ENCODE measurements at places on chromosomes 12 and 14. TPM values are rescaled to one million over a fixed set of nuclear protein-coding genes. Genes with fewer than 3 reads are reported as not detected.

ZNF84 gene
- 12.4 TPM for polyA plus RNA-seq

SOCS2 gene
- polyA plus RNA-seq: 14.8 TPM

LYZ gene
- polyA plus RNA-seq: 29.4 TPM

CCDC38 gene
- polyA plus RNA-seq: not detected

HELB gene
- polyA plus RNA-seq: 0.77 TPM

BMP4 gene
- 1.9 TPM for polyA plus RNA-seq

KCNC2 gene
- 0.08 TPM for polyA plus RNA-seq

ACOT6 gene
- not detected for polyA plus RNA-seq

ADIPOR2 gene
- polyA plus RNA-seq: 21.6 TPM

COA8 gene
- polyA plus RNA-seq: 31.7 TPM

CCND2 gene
- polyA plus RNA-seq: 9.1 TPM

FAM222A gene
- polyA plus RNA-seq: 5.6 TPM

OR6C4 gene
- not detected for polyA plus RNA-seq

GRCh38 chr12:8912914-8913313 is 1.4 kb upstream of the PHC1 start:
- peak; percentile 13 for DNase-seq

DNA sequence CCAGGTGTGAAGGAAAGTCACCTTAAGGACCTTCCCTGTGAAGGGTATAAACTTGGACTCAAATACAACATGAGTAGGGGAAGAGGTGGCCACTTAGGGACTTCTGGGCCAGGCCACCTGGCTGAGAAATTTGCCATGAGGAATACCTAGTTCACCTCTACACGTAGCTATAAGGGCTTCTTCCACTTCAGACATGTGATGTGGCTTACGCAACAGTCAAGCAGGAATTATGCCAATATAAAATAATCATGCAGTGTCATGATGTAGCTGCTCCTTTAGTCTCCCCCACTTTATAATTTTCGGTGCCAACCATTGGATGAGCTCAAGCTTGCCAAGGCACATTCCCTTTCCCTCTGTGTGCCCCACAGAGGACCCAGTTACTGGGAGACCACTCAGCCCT is 166.6 kb upstream of the BCL2L14 start:
- DNase-seq: no peak

GRCh38 chr14:71533390-71533789 is 398.8 kb upstream of the RGS6 start:
- no peak for DNase-seq

GRCh38 chr12:130675791-130676190 is 40.3 kb downstream of the RIMBP2 start:
- DNase-seq: no peak

GRCh38 chr12:12467264-12467663 is 95.4 kb downstream of the DUSP16 start:
- DNase-seq: no peak

GRCh38 chr12:48764521-48764920 is 24.4 kb downstream of the ADCY6 start:
- DNase-seq: no peak

- no peak for DNase-seq
Measured at GRCh38 chr14:26380637-26381036, 217.2 kb downstream of the NOVA1 start.

DNA sequence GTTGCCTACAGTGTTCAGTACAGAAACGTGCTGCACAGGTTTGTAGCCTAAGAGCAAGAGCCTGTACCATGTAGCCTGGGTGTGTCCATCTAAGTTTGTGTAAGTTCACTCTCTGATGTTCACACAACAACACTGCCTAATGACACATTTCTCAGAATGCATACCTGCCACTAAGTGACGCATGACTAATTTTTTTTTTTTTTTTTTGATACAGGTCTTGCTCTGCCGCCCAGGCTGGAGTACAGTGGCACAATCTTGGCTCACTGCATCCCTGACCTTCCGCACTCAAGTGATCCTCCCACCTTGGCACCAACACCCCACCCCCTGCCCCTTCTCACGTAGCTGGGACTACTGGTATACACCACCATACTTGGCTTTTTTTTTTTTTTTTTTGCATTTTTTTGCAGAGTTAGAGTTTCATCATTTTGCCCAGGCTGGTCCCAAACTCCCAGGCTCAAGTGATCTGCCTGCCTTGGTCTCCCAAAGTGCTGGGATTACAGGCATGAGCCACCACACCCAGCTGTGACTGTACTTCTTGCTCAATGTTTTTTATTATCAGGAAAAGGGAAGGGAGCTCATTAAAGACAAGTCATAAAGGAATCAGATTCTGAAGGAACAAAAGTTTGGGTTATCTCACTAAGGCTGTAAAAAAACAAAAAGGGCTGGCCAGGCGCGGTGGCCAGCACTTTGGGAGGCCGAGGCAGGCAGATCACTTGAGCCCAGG is 10.0 kb upstream of the CDC42BPB start:
- DNase-seq: no peak

DNA sequence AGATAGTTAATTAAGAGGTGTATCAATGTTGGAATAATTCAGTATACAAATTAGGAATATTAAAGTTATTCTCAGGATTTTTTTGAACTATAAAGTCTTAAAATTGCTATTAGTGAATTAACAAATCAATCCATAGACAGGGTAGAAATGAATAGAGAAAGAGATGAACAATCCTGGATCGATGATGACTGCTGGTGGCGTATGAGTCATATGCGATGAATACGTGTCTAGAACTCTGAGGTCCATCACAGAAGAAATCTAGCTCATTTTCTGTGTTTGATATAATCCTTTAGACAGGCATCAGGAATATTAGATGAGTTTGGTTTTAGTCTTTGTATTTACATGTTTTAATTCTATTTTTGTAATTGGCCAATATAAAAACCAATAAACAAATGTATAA is 85.4 kb upstream of the RTL1 start:
- no peak for DNase-seq

- no peak for DNase-seq
Measured at GRCh38 chr12:2614341-2614740, 180.4 kb upstream of the FKBP4 start.

DNA sequence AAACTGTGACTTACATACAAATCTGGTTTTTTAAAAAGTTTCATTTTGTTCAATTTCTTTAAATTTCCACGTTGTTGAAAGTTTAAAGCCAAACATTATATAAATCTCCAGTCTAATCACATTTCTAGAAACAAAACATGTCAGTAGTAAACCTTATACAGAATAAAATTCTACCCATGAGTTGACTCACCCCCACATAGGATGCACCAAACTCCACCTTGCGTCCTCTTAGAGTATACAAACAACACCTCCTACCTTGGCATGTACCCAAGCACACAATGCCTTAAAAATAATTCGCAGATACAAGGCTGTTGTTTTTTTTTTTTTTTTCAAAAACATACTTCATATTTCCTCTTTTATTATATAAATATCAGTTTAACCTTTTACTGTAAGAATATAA is 3.3 kb downstream of the FBXL14 start:
- DNase-seq: no peak

- no peak for DNase-seq
Measured at GRCh38 chr12:117144599-117144998, 45.4 kb upstream of the TESC start.

- no peak for DNase-seq
Measured at GRCh38 chr14:49287004-49287403, 299.2 kb downstream of the RPS29 start.

DNA sequence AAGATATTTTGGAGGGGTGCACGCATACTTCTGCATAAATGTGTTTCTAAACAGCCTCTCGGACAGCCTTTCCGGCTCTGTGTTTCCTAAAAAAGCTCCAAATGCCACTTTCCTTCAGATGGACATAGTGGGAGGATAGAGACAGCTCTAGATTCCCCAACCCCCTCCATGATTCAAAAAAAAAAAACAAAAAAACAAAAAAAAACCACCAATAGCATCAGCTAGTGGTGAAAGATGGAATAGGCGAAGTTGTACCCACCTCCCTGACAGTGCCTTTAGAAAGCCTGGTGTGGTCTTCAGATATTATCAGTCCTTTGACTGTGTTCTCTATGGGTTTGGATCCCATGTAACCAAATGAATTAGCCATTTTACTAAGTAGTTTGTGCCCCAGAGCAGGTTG is 94.1 kb downstream of the PHETA1 start:
- DNase-seq: no peak

DNA sequence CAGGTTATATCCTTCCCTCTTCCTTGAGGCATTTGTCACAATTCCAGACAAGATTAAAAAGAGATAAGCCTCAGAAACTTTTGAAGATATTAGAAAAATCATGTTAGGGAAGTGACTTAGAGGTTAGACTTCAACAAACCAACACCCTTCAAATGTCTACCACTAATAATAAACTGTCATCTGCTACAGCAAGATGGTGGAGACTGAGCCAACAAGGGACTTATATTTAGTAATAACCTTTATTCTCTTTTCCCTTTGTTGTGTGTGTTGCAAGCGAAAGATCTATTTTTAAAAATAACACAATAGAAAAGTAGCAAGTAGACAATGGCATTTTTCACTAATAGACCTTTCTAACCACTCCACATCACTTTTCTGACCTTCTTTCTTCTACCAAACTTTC is 28.6 kb downstream of the PRICKLE1 start:
- no peak for DNase-seq

DNA sequence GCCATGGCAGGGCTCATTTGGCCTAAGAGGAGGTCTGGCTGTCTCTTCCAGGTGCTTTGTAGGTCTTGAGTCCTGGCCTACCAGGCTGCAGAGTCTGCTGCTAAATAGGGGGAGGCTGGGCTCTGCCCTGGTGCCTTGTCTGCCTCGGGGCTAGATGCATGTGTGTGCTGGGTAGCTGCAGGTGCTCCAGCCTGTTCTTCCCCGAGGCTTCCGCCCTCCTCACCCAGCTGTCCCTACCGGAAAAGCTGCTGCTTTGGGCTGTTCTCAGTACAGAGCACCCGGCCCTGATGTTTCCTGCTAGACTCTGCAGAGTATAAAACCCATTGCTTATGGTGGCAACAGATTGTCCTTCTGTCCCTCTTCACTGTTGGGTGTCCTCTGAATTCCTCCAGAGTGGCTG is 37.7 kb downstream of the RAB35 start:
- no peak for DNase-seq

DNA sequence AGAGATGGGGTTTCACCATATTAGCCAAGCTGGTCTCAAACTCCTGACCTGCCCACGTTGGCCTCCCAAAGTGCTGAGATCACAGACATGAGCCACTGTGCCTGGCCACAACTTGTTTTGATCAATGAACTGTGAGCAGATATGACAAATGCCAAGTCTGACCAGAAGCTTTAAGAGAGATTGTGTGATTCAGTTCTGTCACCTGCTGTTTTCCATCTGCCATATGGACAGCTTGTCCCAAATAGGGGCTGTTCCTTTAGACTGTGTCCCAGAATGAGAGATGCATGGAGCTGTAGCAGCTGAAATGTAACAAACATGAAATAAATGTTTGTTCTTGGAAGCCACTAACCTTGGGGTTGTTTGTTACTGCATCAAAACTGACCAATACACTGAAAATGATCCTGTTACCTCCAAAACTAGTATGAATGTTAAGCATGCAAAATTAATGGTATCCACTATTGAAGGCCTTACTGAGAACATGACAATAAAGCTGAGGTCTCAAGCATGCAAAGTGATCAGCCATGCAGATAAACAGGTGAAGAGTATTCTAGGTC is 65.9 kb upstream of the MED13L start:
- no peak for DNase-seq

DNA sequence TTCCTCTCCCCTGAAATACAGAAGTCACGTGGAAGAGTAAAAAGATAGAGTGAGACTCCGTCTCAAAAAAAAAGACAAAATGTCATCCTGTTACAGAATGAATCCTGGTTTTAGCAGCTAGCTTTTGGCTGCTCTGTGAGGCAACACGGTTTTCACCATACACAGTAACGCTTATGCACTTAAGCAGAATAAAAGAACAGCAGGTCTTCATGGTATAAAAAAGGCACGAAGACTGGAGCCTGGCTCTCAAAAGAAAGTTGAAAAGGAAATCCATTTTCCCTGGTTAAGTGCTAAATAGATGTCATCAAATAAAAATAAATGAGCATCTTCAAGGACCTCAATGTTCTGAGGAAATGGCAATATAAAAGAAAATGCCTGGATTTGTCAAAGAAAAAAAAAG is 444.1 kb downstream of the IPO8 start:
- no peak for DNase-seq

GRCh38 chr14:64790478-64790877 is 86.3 kb downstream of the PLEKHG3 start:
- DNase-seq: no peak

DNA sequence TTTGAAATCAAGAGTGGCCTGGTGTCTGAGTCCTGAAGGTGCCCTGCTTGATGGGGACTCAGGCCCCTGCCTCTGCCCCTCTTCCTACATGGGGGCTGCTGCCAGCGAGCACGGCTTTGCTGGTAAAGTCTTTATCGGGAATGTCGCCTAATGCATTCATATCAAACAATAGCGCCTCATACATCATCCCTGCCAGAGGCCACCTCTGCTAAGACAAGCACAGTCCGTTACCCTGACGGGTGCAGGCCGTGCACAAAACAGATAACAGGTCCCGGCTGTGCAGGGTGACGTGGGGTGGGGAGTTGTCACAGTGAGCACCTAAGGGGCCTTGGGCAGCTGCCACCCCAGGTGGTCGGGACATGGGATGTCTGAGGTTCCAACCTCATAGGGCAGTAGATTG is 68.4 kb upstream of the FAM222A start:
- DNase-seq: no peak

DNA sequence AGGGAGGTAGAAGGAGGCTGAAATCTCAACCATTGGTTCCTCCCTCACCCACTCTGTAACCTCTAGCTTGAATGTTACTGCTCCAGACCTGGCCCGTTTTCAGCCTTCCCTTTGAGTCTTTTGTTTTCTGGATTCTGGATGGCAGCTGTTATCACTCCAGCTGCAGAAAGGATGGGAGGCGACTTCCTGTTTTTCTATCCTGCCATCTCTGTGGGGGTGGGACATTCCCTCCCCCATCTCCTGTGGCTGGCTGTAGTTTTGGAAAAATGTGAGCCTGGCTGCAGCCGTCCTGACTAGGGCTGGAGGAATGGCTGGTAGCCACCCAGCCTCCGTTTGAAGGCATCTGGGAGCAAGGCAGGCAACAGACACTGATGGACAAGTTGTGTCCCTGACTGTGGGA is 2.9 kb upstream of the PPFIBP1 start:
- no peak for DNase-seq

- DNase-seq: no peak
Measured at GRCh38 chr12:97142737-97143410, 235.8 kb downstream of the NEDD1 start.

GRCh38 chr12:101746661-101747060 is 7.4 kb upstream of the SYCP3 start:
- DNase-seq: no peak

- no peak for DNase-seq
Measured at GRCh38 chr12:19856389-19856788, 417.1 kb downstream of the AEBP2 start.

DNA sequence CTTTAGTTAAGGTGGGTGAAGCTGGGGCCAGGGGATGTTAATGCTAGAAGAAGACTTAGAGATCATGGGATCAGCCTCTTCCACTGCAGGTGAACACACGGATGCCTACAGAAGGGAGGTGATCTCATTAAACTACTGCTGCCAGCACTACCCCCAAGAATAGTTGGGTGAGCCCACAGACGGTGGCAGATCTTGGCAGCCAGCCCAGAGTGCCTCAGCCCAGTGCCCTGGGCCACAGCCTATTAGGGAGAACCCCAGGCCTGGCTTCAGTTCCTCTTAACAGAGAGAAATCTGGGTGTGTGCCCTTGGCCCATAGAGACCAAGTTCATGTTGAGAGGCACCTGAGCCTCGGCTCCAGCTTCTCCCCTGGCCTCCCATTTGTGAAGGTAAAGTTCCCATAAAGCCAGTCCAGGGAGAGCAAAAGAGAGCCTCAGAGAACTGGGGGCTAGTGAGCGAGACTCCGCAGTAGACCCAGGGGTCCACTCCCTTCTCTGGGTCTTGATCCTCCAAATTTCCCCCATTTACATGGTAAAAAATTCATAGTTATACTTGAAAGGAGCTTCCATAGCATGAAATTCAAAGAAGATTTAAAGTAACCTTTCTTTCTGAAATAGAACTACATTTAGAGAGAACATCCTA is 125.0 kb upstream of the CCND2 start:
- no peak for DNase-seq
